Osteocyte (in vitro differentiated cells): ENCODE measurements at places on chromosomes 1 and 21. TPM values are rescaled to one million over a fixed set of nuclear protein-coding genes. Genes with fewer than 3 reads are reported as not detected.
A peak's percentile ranks its signal among the peaks of the same experiment; 100 is the strongest.

GRCh38 chr1:97123717-97124431, 402.3 kb downstream of the PTBP2 start:
- DNase-seq, result no peak

GPR161 gene
- total RNA-seq, result 36.8 and 38.5 TPM in 2 replicates

KRTAP19-1 gene
- total RNA-seq, result not detected in 2 replicates

- no peak for DNase-seq
These were observed 7.6 kb downstream of the ZNF683 start for GRCh38 chr1:26364956-26365355.

DNA sequence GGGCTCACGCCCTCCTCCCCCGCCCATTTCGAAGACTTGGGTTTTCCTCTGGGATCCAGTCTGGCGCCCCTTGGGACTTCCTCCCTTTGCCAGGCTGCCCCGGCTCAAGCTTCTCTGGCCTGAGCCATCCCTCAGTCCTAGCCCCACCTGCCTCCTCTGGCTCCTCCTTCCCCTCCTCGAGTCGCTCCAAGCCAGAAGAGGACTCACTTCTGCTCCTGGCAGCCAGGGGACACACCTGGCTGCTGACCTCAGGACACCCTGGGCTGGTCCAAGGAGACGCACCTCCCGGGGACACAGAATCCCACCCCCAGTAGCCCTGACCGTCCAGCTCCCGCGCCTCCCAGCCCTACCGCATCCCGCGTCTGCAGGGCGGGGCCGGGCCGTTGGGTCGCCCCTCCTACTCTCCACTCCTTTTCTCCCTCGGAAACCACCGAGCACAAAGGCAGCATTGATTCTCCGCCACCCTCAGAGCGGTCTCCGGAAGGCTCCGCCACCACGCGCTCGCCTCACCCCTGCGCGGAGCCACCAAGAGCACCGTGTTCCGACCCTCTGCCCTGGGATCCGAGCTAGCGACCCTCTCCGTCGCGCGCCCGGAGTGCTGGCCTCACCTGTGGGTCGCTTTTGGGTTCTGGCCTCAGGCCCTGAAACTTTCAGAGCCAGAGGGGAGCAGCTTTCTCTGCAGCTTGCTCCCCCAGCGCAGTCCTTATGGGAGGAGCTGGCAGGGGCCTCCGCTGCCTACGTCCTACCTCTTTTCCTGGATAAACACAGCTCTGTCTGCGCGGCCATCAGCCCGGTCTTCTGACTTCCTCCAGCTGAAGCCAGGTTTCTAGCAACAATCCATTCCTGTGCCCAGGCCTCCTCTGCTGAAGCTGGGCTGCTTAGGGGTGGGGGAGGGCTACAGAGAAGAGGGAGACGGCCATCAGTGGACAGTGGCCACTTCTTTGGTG, at the start of gene C2CD4D:
C2CD4D (minus strand) TSS at position 364 of the 947 bp plus-strand sequence. CDS start 831 bp downstream, outside the sequence.
- DNase-seq, result no peak

DNA sequence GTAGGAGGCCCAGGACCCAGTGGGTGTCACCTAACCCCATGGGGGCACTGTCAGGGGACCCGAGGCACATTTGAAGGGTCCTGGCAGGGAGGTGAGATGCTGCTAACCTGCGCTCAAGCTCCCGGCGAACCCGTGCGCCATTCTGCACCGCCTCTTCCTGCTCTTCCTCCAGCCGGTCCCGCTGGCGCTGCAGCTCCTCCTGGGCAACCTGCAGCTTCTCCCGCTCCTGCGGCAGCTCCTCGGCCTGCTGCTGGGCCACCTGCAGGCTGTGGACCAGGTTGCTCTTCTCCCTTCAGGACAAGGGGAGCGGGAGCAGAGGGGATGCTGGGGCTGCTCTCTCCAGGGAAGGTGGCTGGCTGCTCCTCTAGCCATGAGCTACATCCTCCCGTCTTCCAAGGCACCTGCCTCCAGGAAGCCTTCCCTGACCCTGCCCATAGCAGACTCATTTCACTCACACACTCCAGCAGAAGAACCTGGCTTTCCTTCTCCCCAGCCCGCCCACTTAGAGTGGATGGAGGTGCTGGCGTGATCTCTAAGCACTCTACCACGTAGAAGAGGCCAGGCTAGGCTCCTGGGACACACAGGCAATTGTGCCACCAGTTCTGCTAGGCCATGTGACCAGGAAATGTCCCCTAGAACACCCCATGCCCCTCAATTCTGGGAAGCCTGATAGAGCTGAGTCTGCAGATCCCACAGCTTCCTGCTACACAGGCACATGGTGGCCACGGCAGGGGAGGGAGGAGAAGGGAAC, 15.2 kb upstream of the NBPF1 start:
- DNase-seq, result peak; percentile 93

GRCh38 chr1:197314682-197315081, 46.6 kb downstream of the CRB1 start:
- no peak for DNase-seq
